ENCODE measurements at places on chromosomes 2 and 18.
A peak's percentile ranks its signal among the peaks of the same experiment; 100 is the strongest.

- peak; percentile 57 for DNase-seq
These were observed 63.6 kb downstream of the CLHC1 start for GRCh38 chr2:55168221-55169154.

- no peak for DNase-seq
These were observed 6.4 kb downstream of the ZEB2 start for GRCh38 chr2:144513388-144514101.

DNA sequence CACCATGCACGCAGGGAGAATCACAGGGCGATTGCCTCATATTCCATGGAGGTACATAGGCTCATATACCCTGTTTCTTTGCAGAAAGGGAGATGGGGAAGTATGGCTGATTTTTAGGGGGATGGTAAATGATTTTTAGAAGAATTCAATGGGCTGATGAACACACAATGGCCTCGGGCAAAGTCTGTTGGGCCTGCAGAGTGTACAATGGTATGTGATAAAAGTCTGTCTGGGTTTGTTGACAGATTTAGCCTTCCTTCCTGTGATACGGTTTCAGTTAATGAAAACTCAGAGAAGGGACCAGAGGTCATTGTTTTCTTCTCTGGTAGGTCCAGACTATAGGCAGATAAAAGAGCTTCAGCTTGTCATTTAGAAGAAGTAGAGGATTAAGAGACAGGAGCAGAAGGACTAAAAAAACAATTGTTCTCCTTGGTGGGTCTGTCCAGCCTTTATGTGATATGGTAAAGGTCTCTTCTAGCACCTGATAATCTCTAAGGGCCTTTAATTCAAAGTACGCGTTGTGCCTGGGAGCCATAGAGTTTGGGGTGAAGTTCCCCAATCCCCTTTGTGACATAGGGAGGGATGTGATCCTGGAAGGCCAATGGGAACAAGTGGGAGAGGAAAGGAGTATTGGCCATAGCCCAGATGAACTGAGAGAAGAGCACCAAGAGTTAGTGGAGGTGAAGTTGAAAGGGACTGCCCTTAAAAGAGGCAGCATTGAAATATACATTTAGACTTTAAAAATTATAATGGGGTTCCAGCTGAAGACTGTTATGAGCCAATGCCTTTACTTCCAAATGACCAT is 107.5 kb upstream of the SERPINE2 start:
- DNase-seq, result no peak

GRCh38 chr2:168087401-168087800 is 160.0 kb downstream of the STK39 start:
- no peak for DNase-seq

DNA sequence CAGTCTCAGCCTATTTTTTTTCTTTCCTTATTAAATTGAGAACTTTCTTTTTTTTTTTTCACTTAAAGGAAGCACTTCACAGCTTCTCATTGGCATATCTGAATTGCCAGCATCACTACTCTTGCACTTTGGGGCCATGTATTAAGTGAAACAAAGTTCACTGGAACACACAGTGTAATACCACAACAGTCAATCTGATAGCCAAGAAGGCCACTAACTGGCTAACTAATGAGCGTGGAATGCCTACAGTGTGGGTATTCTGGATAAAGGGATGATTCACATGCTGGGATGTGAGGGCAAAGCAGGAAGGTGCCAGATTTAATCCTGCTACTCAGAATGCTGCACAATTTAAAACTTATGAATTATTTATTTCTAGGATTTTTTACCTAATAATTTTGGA is 11.7 kb upstream of the C18orf63 start:
- DNase-seq, result no peak

- peak; percentile 23 for DNase-seq
These were observed 47.8 kb upstream of the SLC4A10 start for GRCh38 chr2:161576421-161576820.

- peak; percentile 27 for DNase-seq
These were observed 709 bp downstream of the UGP2 start for GRCh38 chr2:63842149-63843061.

DNA sequence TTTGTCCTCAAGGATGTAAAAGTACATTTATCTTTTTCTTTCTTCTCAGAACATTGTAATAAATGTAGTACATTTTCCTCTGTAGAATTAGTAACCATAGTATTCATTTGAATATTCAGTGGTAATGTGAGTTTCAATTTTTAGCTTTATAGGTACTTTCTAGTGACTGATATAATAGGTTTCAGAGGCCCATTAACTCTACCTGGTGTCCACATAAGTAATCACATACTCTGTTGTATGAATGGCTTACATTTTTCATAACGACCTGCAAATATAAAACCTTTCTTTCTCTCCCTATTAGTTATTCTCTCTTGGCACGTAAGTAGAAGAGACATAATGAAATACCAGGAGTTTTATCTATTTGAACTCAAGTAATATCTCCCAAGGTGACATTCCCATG is 1017.6 kb downstream of the DPP10 start:
- DNase-seq, result no peak

DNA sequence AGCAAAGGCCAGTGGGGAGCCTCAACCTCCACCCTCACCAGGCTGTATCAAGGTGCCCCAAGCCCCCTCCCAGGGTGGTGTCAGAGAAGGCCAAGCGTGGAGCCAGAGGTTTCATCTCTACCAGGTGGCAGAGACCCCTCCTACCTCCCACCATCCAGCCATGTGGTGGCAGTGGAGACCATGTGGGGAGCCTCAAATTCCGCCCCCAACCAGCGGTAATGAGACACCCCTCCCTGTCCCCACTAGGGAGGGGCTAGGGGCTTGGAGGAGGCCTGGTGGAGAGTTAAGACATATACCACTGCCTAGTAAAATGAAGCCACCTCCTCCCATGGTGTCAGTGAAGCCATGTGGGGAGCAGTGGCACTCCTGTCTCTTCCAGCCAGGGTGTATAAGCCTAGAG is 24.4 kb upstream of the YPEL5 start:
- DNase-seq, result no peak

DNA sequence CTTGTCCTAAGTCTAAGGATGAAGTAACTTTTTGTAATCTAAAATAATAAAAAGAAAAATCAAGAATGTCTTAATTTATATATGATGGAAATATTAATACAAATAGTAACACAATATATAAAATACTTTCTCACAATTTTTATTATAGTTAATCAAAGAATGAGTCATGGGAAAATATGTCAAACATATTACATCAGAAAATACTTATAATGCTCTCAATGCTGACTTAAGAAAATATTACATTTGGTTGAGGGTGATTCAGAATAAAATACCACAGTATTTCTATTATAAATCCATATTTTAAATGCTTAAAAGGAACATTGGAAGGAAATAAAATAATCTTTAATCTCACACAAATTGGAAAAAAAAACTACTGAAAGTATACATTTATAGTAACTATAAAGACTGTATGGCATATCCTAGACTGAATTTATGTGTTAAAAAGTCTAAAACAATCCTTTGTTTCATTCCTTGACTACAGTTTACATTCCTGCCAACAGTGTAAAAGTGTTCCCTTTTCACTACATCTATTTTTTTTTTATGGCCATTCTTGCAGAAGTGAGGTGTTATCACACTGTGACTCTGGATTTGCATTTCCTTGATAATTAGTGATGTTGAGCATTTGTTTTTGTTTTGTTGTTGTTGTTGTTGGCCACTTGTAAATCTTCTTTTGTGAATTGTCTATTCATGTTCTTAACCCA is 1573.5 kb upstream of the ACVR2A start:
- no peak for DNase-seq

DNA sequence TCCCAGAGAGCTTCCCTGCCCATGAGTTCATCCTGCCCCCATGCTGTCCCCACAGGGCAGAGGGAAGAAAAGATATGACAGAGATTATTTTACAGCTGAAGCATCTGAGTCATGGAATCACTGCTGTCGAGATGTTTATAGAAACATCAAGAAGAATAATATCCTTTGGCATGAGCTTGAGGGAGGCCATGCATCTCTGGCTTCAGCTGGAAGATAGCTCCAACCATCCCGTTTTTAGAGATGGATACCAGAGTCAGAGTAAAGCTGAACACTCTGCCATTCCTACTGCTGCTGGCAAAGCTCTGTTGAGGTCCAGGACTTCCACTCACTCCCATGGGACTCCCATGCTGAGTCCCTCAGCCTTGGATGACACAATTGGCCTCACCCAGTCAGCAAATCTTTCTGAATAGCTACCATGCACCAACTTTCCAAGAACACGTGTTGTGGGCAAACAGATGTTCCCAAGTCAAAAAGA is 167.8 kb downstream of the TTC32 start:
- no peak for DNase-seq

- no peak for DNase-seq
These were observed 40.4 kb downstream of the CYRIA start for GRCh38 chr2:16625201-16625729.

GRCh38 chr2:184272056-184272455 is 326.3 kb upstream of the ZNF804A start:
- no peak for DNase-seq

- DNase-seq, result no peak
These were observed 17.7 kb downstream of the IWS1 start for GRCh38 chr2:127508631-127509034.

- DNase-seq, result no peak
These were observed 32.0 kb upstream of the AGAP1 start for GRCh38 chr2:235461763-235462414.

DNA sequence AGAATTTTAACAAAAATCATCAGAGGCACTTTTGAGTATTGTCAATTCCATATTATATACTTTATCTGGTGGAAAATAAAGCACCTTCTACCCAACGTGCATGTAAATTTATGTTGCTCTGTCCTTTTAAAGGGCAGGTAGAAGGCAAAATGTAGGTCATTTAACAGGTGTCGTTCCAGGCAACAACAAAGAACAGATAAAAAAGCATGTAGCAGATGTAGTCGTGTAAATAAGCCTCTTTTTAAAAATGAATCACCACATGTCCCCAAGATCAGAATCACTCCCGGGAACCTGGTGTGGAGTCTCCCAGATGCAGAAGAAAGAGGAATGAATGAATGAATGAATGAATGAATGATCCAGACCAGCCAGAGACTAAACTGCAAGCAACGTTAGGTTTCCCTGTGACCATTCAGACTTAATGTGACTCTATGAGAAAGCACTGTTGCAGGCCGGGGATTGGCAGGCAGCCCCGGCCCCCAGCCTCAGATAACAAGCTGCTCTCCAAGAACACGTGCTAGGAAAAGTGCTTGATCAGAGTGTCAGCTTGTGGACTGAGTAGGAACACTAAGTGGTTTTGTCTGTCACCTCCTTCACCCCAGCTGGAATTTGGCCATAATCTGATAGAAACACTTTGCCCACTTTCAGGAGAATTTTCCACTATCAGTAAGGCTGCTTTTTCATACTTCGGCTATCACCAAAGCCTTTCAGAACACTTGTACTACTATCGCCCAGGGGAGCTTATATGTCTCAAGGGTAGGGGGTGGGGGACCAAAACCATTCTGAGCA is 100.6 kb downstream of the CDK15 start:
- DNase-seq, result no peak

DNA sequence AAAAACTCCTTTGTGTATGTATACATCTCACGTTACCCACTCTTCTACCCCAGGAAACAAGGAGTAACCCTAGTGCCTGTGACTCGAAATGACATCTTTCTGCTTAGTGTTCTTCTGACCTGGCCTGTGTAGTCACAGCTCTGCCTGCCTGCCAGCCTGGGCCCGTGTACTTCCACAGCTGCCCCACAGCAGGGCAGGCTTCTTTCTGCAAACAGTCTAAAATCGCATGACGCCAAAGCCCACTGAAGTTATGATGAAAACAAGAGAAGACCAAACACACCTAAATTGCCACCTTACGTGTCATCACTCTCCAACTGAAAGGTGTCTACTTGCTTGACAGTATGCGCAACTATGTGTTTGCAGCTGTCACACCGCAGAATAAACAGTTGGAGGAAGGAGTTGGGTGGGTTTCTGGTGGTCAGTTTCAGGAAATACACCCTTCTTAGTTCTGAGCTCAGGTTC is 1.5 kb downstream of the GAREM1 start:
- no peak for DNase-seq

- no peak for DNase-seq
These were observed 797.3 kb downstream of the BCL11A start for GRCh38 chr2:59756150-59756549.

- no peak for DNase-seq
These were observed 58.3 kb upstream of the MAPRE3 start for GRCh38 chr2:26911911-26912861.

DNA sequence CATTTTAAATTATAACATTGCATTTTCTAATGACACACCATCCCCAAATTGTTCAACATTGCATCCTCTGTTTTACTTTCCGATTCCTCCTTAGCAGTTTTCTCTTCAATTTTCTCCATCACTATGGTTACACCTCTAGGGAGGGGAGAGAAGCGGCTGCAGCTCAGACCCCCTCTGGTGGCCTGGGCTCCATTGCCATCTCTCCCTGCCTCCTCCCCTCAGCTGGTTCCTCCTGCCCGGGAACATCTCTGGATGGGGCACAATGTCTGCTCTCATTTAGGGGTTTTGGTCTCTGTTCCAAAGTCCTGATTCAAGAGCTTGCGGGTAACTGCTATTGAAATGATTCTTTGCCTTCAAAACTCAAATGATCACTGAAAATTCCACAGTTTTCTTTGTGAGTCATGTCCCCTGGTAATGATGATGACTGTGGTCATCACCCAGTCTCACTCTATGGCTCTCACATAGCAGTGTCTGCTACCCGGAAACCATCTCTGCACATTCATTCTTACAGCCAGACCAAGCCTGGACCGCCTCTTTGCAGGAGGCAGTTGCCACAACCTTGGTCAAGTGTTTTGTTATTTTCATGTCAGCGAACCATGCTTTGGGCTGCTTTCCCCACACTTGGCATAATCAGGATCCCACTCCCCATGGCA is 263.9 kb downstream of the ALPK2 start:
- DNase-seq, result no peak

DNA sequence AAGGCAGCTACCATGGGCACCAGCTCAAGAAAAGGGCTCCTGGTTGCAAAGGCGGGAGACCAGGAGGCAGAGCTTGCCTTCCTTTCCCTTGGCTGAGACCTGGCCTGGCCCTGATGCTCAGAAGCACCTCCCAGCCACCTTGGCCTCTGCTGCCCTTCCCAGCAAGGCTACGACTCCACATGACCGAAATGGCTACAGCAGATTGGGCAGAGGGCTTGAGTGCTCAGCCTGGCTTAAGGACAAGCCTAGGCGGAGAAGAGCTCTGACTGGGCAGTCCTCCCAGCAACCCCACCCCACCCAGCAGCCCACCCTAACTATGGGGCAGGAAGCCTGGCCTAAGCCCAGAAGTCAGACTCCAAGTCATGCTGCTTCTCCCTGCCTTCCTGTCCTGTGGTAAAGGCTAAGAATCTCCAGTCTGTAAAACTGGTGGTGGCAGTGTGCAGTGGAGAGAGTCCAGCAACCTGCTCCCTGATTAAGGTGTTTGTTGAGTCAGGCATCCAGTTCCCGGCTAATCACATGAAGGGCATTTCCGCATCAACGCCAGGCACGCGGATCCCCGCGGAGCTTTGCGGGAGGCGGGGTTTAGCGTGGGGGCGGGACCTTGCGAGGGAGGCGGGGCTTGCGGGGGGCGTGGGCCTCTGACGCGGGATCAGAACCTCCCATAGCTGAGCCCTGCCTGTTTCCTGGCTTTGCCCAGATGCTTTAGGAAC is 256.0 kb downstream of the BCL11A start:
- DNase-seq, result no peak

Measured in activated naive CD4-positive, alpha-beta T cell treated with anti-CD3 and anti-CD28 coated beads, Interleukin-2, amount 10 ng/mL, durations not matched to agents 7 days and 5 days (primary cell).